ENCODE measurements at places on chromosomes 5 and 9. TPM values are rescaled to one million over a fixed set of nuclear protein-coding genes. Genes with fewer than 3 reads are reported as not detected.
A peak's percentile ranks its signal among the peaks of the same experiment; 100 is the strongest.

CCDC187 gene
- polyA plus RNA-seq, result not detected

CD14 gene
- polyA plus RNA-seq, result 0.43 TPM

C5orf63 gene
- polyA plus RNA-seq, result 5.2 TPM

GABRA6 gene
- not detected for polyA plus RNA-seq

PRR16 gene
- not detected for polyA plus RNA-seq

SPOUT1 gene
- polyA plus RNA-seq, result 77.3 TPM

DNA sequence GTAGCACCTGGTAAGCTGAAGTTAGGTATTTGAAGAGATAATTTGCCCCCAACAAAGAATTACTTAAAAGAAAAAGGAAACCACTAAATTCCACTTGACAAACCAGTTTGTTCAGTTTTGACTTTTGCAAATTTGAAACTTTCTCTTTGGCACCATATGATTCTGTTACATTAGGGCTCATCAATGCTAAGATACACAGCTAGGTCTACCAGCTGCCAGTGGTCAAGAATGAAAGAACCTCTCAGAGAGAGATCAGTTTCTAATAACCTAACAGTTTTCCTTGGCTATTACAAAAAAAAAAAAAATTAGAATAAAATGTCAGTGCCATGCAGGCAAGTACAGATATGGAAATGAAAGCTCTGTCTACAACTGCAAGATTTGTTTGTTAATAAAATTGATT is 92.3 kb downstream of the CAAP1 start:
- no peaks in the 10 kb centered on the region for H3K4me1 ChIP-seq
- no peak overlapping the region for H3K4me3 ChIP-seq
- no peaks in the 10 kb centered on the region for H3K36me3 ChIP-seq
- H3K27ac ChIP-seq, result no peak overlapping the region

- no peaks in the 10 kb centered on the region for H3K4me1 ChIP-seq
- no peak for DNase-seq
- H3K4me3 ChIP-seq, result no peak overlapping the region
- no peak overlapping the region for H3K27ac ChIP-seq
- H3K36me3 ChIP-seq, result no peaks in the 10 kb centered on the region
These were observed 32.3 kb downstream of the RUSC2 start for GRCh38 chr9:35522187-35522586.

DNA sequence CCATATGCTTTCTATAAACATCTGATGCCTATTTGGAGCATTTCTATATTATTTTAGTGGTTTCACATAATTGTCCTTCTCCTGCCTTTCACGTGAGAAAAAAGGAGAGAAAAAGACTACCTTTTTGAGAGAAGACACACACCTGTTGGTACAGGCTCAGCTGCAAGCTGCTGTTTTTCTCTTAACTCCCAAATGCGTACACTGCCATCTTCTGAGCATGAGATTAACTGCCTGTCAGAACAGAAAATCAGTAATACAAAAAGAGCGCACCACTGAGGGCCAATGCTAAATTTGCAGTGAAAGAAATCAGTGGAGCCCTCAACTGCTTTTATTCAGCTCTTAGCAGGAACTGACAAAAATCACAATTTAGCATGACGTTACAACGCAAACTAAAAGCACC is 54.9 kb downstream of the WDR41 start:
- H3K4me3 ChIP-seq, result no peak overlapping the region
- no peak overlapping the region for H3K27ac ChIP-seq
- peaks cover 3% of the 10 kb centered on the region for H3K36me3 ChIP-seq
- DNase-seq, result no peak
- no peaks in the 10 kb centered on the region for H3K4me1 ChIP-seq

DNA sequence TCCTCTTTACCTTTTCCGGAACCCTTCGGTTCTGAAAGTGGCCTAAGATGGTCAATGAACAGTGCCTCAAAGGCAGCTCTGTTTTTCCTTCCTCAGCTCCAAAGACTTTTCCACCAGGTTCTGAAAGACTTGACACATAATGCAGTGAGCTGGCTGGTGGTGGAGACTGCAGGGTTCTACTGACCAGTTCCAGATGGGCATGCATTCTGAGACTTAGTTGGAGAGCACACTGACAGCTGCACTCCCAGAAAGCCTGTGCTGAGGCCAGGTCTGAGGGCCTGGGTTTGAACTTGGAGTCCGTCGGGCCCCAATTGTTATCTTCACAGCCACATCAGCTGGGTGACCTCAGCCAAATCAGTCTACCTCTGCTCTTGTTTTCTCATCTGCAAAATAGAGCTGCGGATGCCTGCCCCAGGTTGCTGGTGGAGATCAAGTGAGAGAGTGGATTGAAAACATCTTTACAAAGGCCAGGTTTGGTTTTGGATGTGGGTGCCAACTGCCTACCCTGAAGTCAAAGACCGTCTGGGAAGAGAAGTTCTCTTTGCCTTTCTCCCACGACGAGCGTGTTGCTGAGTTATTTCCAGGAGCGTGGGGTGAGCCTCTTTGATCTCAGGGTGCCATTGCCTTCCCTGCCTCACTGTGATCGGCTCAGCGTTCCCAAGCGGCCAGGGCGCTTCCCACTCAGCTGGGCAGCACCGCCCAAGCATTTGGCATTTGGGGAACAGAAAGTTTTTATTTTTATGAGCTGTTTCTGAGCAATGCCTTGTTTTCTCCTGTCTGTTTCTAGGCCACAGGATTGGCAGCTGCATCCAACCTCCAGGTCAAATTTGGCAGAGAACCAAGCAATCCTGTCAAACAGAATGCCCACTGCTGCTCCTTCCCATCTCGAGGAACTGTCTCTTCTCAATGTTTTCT is 54.9 kb downstream of the RAD23B start:
- H3K4me1 ChIP-seq, result no peaks in the 10 kb centered on the region
- H3K36me3 ChIP-seq, result peaks cover 5% of the 10 kb centered on the region
- DNase-seq, result no peak
- H3K4me3 ChIP-seq, result no peak overlapping the region
- H3K27me3 ChIP-seq, result no peaks in the 10 kb centered on the region

DNA sequence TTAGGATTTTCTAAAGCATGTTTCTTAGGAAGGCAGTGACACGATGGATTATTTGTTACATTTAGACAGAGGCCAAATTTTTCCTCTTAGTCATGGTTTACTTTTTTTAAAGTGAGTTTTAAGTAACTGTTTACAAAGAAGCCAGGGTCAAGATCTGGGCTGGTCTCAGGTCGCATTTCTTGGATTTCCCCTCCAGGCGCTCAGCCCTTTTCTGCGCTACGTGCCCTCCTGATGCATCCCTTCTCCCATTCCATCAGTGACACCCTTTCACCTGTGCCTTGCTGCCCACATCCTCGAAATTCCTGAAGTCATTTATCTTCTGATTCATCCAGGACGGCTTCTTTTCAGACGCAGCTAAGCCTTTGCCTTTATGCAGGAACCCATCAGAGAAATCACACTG is 330.3 kb downstream of the IRX1 start:
- DNase-seq, result no peak
- no peak overlapping the region for H3K4me3 ChIP-seq
- no peaks in the 10 kb centered on the region for H3K36me3 ChIP-seq
- H3K27me3 ChIP-seq, result no peaks in the 10 kb centered on the region

DNA sequence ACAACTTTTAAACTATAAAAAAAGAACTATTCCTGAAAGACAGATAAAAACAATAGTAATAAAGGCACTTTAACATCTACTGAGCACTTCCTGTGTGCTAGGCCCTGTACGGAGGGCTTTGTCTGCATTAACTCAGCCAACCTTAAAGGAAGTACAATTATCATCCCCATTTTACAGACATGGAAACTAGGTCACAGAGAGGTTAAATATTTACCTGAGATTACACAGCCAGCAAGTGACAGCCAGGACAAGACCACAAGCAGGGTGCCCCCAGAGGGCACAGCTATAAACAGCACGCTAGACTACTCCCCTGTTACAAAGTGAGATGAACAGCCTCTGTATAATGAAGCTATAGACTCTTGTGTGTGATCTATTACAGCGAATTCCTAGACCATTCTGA is 25.5 kb downstream of the DDX31 start:
- peaks cover 46% of the 10 kb centered on the region for H3K36me3 ChIP-seq
- H3K4me1 ChIP-seq, result no peaks in the 10 kb centered on the region
- H3K27ac ChIP-seq, result no peak overlapping the region
- H3K4me3 ChIP-seq, result no peak overlapping the region

DNA sequence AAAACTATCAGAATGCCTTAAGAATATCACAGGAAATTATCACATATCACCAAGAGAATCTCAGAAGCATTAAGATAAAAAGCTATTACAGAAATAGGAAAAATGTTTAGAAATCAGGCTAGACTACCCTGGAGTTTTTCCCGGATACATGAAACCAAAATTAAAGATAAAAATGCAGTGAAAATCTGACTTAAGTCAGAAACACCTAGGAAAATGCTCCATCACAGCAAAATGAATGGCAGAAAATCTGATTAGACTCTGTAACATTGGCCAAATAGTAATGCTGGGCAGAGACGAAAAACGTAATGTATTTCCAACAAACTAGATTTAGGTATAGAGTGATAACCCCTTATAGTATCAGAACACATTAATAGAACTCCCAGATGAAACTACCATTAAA is 1626.7 kb upstream of the C9orf72 start:
- H3K27ac ChIP-seq, result no peak overlapping the region
- H3K36me3 ChIP-seq, result no peaks in the 10 kb centered on the region
- no peak for DNase-seq

DNA sequence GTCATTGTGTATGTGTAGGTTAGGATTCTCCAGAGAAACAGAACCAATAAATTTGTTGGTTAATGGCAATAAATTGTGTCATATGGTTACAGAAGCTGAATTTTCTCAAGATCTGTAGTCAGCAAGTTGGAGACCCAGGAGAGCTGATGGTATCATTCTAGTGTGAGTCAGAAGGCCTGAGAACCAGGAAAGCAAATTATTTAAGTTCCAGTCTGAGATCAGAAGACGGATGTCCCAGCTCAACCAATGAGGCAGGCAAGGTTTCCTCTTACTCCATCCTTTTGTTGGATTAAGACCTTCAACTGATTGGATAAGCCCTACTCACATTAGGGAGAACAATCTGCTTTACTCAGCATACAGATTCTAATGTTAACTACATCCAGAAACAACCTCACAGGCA is 656.3 kb downstream of the ANXA1 start:
- H3K36me3 ChIP-seq, result no peaks in the 10 kb centered on the region
- H3K27ac ChIP-seq, result no peak overlapping the region
- H3K27me3 ChIP-seq, result no peaks in the 10 kb centered on the region
- no peak for DNase-seq
- no peak overlapping the region for H3K4me3 ChIP-seq

DNA sequence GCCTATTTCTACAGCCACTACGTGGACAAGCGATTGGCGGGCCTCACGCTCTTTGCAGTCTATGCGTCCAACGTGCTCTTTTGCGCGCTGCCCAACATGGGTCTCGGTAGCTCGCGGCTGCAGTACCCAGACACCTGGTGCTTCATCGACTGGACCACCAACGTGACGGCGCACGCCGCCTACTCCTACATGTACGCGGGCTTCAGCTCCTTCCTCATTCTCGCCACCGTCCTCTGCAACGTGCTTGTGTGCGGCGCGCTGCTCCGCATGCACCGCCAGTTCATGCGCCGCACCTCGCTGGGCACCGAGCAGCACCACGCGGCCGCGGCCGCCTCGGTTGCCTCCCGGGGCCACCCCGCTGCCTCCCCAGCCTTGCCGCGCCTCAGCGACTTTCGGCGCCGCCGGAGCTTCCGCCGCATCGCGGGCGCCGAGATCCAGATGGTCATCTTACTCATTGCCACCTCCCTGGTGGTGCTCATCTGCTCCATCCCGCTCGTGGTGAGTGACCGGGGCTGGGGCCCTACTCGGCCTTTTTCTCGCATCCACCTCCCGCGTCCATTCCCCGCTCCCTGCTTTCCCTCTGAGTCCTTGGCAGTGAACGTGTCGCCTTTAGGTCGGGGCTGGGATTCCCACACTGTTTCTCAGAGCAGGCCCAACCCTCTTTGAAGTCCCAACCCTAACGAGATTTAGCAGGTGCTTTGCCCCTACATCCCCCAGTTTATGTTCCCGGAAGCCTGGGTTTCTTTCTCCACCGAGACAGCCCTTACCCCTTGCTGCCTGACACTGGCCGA is 1.8 kb downstream of the PTGER4 start:
- DNase-seq, result peak; percentile 41
- H3K27ac ChIP-seq, result peak overlapping the region; percentile 77
- peaks cover 45% of the 10 kb centered on the region for H3K4me1 ChIP-seq
- no peaks in the 10 kb centered on the region for H3K27me3 ChIP-seq

DNA sequence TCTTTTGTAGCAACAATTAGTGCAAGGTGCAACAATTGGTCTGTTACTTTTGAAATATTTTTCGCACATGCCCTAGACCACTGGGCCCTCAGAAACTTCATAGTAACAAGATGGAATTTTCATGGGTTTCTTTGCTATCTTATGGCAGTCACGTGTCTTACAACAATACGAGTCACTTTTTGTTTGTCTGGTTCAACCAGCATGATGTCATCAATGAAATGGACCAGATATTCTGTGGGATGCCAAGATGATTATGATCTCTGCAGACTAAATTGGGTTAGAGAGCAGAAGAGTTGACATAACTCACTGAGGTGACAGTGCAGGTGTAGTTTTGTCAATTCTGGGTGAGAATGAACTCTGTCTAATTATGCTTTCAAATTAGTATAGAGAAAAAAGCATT is 239.6 kb upstream of the RIOK2 start:
- no peaks in the 10 kb centered on the region for H3K4me1 ChIP-seq
- H3K4me3 ChIP-seq, result no peak overlapping the region
- no peak overlapping the region for H3K27ac ChIP-seq
- no peak for DNase-seq
- no peaks in the 10 kb centered on the region for H3K27me3 ChIP-seq

DNA sequence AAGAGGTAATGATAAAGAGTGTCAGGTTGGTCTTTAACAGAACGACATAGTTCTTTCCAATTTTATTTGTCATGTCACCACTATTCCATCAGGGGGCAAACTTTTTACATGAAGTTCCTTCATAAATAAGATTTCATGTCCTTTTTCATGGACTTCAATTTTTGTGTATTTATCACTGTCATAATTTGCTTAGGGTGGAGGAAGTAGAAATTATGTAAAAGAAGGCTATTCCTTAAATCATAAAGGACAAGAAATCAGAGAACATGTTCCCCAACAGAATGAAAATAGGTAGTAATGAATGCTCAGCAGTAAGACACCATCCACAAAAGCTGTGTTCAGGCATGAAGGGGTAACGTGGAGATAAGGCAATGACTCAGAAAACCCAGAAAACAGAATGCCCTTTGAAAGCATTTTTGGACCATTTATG is 72.7 kb downstream of the ZFAND5 start:
- no peaks in the 10 kb centered on the region for H3K36me3 ChIP-seq
- DNase-seq, result no peak
- H3K4me3 ChIP-seq, result no peak overlapping the region

GRCh38 chr5:172065431-172066065 is 59.1 kb upstream of the FBXW11 start:
- no peak for DNase-seq
- H3K4me3 ChIP-seq, result no peak overlapping the region
- peaks cover 56% of the 10 kb centered on the region for H3K4me1 ChIP-seq
- H3K27ac ChIP-seq, result no peak overlapping the region
- H3K36me3 ChIP-seq, result peaks cover 39% of the 10 kb centered on the region
- H3K27me3 ChIP-seq, result no peaks in the 10 kb centered on the region

- H3K27me3 ChIP-seq, result peaks cover 8% of the 10 kb centered on the region
- H3K36me3 ChIP-seq, result no peaks in the 10 kb centered on the region
- no peak overlapping the region for H3K4me3 ChIP-seq
- H3K4me1 ChIP-seq, result no peaks in the 10 kb centered on the region
These were observed 175.7 kb downstream of the MELK start for GRCh38 chr9:36748322-36748899.

Data from CD8-positive, alpha-beta memory T cell (primary cell).